ENCODE measurements at places on chromosomes 16 and 17. TPM values are rescaled to one million over a fixed set of nuclear protein-coding genes. Genes with fewer than 3 reads are reported as not detected.

CDK5R1 gene
- total RNA-seq, result 1.8 TPM

VAT1L gene
- 0.10 TPM for total RNA-seq

GP1BA gene
- total RNA-seq, result not detected

TOP2A gene
- 0.48 TPM for total RNA-seq

PIK3R6 gene
- 1.6 TPM for total RNA-seq

NHLRC4 gene
- total RNA-seq, result 1.3 TPM
